ENCODE measurements at places on chromosomes 16 and 17. TPM values are rescaled to one million over a fixed set of nuclear protein-coding genes. Genes with fewer than 3 reads are reported as not detected.

The KRTAP4-1 gene
- not detected for total RNA-seq

GRCh38 chr17:8887834-8888703, 20.6 kb upstream of the PIK3R6 start:
- H3K4me3 ChIP-seq, result no peak overlapping the region
- H3K27ac ChIP-seq, result no peak overlapping the region
- H3K36me3 ChIP-seq, result peaks cover 65% of the 10 kb centered on the region
- H3K4me1 ChIP-seq, result peaks cover 10% of the 10 kb centered on the region
- no peak for DNase-seq

DNA sequence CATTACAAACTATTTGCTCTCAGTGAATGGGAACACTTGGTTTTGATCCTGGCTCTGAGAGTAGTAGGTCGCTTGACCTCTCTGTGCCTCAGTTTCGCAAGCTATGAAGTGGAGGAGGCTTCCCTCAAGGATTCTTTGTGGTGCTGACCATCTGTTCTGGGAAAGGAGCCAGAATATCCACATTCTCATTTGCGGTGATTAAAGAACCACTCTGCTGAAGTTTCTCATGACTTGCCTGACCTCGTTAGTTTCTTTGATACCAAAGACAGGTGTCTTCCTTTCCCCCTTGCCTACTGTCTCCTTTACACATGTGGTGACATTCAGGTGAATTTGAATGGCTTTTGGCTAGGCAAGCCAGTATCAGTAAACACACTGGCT, 116.0 kb downstream of the SNX29 start:
- no peaks in the 10 kb centered on the region for H3K27me3 ChIP-seq
- no peak overlapping the region for H3K27ac ChIP-seq
- H3K4me1 ChIP-seq, result peaks cover 38% of the 10 kb centered on the region
- no peaks in the 10 kb centered on the region for H3K36me3 ChIP-seq
- no peak for DNase-seq
- no peak overlapping the region for H3K4me3 ChIP-seq

DNA sequence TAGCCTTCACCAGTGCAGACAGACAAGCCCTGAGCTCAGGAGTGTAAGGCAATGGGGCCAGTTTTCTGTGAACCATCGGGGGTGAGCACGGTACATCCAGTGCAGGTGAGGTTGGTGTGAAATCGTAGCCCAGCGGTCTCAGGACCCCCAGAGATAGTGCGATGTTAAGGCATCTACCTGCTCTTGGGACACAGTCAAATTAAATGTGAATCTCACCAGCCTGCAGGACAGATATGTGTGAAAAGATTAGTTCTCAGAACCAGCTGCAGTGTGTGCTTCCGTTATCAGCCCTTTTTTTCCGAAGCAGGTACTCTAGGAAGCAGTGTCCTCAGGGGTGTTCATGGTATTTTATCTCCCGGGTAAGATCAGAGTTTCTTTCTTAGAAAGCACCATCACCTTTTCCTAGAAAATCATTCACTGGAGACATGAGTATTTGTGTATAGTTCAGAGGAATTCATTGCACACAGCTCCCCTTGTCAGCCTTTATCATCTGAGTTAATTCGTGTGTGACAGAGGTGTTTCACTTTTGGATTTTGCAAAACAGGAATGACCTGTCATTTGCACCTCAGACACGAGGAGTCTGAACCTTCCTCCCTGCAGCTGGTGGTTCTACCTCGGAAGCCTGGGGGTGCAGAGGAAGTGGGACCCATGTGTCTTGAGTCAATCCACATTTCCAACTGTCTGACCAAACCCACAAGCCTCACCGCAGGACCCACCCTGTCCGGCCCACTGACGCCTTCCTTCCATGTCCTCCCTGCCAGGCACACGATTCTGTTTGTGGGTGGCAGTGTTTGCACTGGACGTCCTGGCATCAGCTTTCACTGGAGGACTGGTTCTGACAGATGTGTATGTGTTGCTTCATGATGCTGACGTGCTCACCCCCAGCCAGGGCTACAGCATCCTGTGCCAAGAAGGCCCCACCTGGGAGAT, 107.8 kb downstream of the CLEC16A start:
- H3K27me3 ChIP-seq, result no peaks in the 10 kb centered on the region
- peak overlapping the region; percentile 17 for H3K4me3 ChIP-seq
- H3K27ac ChIP-seq, result peak overlapping the region; percentile 97
- H3K36me3 ChIP-seq, result peaks cover 78% of the 10 kb centered on the region
- peaks cover 98% of the 10 kb centered on the region for H3K4me1 ChIP-seq

DNA sequence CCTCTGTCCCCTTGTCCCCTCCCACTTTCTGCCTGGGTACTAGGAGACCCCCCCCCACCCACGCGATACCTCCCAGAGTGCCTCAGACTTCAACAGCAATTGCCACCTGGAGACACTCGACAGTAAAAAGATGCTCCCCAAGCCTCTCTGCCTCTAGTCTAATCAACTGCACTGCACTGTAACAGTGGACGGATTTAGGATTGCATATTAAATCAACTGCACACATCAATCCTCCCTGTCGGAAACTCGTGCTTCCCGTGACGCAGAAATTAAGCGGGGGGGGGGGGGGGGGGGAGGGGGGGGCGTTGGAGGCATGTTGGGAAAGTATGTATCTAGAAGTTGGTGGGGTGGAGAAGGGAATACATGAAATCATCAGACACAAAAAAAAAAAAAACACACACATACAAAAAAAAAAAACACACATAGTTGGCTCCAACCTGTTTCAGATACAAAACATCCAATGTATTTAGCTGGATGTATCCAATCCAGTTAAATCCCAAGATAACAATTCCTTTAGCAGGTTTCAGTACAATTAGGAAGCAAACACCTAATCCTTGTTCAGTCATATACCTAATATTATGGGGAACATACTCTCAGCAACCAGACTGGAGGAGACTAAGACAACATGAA, 29.7 kb downstream of the FAM222B start:
- no peak for DNase-seq
- H3K4me3 ChIP-seq, result peak overlapping the region; percentile 82
- H3K36me3 ChIP-seq, result peaks cover 5% of the 10 kb centered on the region

GRCh38 chr17:12398441-12399051, 267.1 kb upstream of the MYOCD start:
- H3K27ac ChIP-seq, result no peak overlapping the region
- no peaks in the 10 kb centered on the region for H3K36me3 ChIP-seq
- H3K27me3 ChIP-seq, result no peaks in the 10 kb centered on the region
- H3K4me3 ChIP-seq, result no peak overlapping the region

The TAT gene
- not detected for total RNA-seq

- H3K4me3 ChIP-seq, result no peak overlapping the region
- no peaks in the 10 kb centered on the region for H3K27me3 ChIP-seq
- no peak overlapping the region for H3K27ac ChIP-seq
- H3K4me1 ChIP-seq, result no peaks in the 10 kb centered on the region
These were observed 15.2 kb upstream of the FLCN start for GRCh38 chr17:17252149-17252661.

The TMEM88 gene
- 0.87 TPM for total RNA-seq

GRCh38 chr17:46853896-46854444, 2.6 kb downstream of the WNT9B start:
- H3K4me3 ChIP-seq, result no peak overlapping the region
- no peaks in the 10 kb centered on the region for H3K36me3 ChIP-seq
- H3K27ac ChIP-seq, result no peak overlapping the region
- peaks cover 6% of the 10 kb centered on the region for H3K4me1 ChIP-seq
- DNase-seq, result no peak
- H3K27me3 ChIP-seq, result peaks cover 51% of the 10 kb centered on the region

GRCh38 chr16:73616770-73617169, 568.8 kb upstream of the ZFHX3 start:
- no peaks in the 10 kb centered on the region for H3K4me1 ChIP-seq
- H3K27me3 ChIP-seq, result no peaks in the 10 kb centered on the region
- H3K27ac ChIP-seq, result no peak overlapping the region
- H3K4me3 ChIP-seq, result no peak overlapping the region
- H3K36me3 ChIP-seq, result no peaks in the 10 kb centered on the region

The KCNH6 gene
- total RNA-seq, result not detected

The CRISPLD2 gene
- not detected for total RNA-seq

DNA sequence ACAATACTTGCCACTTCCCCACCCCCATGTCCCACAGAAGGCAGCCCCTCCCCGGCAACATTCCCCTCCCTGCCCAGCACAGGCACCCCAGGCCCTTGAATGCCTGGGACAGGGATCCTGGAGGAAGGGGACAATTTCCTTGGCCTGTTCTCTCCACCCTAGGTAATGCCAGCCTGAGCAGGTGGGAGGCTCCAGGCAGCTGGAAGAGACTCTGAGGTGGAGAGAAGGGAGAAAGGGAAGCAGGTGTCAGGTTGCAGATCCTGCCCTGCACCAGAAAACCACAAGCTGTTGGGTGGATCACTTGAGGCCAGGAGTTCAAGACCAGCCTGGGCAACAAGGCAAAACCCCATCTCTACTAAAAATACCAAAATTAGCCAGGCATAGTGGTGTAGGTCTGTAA, 8.9 kb downstream of the MPP2 start:
- H3K27me3 ChIP-seq, result peaks cover 9% of the 10 kb centered on the region
- no peaks in the 10 kb centered on the region for H3K36me3 ChIP-seq
- H3K4me1 ChIP-seq, result peaks cover 8% of the 10 kb centered on the region
- H3K27ac ChIP-seq, result no peak overlapping the region

The FA2H gene
- not detected for total RNA-seq

GRCh38 chr17:73013816-73014663, 78.4 kb downstream of the SLC39A11 start:
- no peak for DNase-seq
- peaks cover 12% of the 10 kb centered on the region for H3K4me1 ChIP-seq
- H3K27me3 ChIP-seq, result no peaks in the 10 kb centered on the region
- H3K27ac ChIP-seq, result no peak overlapping the region
- H3K36me3 ChIP-seq, result peaks cover 3% of the 10 kb centered on the region

The HYDIN gene
- total RNA-seq, result not detected

DNA sequence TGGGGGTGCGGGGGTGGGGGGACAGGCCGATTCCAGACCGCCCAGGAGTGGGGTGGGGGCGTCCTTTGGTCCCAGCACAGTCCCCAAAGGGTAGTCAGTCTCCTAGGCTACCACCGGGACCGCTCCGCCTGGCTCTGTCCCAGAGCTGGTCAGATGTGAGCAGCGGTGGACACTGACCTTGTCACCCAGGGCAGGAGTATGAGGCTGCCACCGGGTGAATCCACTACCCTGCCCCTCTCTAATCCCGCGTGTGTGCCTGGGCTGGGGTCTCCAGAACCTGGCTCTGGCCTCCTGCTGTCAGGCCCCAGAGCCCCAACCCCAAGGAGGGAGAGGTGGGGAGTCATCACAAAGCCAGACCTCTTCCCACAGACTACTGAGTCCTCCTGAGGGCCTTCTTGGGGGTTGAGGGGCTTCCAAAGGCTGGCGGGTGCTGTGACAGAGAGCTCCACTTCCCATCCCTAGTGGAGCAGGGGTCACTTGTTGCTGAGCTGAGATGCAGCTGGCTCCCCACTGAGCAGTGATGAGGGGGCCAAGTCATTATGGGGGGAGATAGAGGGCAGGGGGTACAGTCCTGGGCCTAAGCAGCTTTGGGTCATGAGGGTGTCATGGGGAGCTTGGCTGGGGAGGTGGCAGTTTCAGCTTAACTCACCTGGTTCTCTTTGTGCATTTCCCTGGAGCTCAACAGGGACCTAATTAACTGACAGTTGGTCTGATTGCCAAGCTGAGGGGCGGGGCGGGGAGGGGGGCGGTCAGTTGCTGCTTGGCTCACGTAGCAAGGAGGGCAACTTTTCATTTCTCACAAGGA, 1.2 kb downstream of the PPP1R1B start:
- no peak overlapping the region for H3K4me3 ChIP-seq
- H3K27me3 ChIP-seq, result peaks cover 53% of the 10 kb centered on the region
- peaks cover 31% of the 10 kb centered on the region for H3K4me1 ChIP-seq
- no peak for DNase-seq

DNA sequence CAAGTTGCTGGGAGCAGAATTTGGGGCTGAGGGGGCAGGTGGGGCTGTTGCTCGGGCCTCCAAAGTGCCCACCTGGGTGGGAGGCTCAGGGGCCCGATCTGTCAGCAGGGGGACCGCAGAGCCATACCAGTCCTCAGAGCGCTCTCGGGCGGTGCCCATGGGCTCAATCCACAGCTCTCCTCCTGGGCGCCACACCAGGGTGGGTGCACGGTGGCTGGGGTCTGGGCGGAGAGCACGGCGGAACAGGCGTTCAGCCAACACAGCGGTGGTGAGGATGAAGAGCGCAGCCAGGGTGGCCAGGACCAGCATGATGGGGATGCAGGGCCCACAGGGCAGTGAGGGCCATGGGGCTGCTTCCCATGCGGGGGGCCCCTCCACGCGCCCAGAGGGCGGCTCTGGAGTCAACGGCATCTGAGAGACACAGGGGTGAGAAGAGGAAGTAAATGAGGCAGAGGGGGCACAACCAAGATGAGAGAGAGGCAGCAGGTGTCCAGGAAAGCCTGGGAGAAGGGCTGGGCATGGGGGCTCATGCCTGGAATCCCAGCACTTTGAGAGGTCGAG, 1.2 kb downstream of the C16orf54 start:
- DNase-seq, result peak; percentile 38
- no peaks in the 10 kb centered on the region for H3K27me3 ChIP-seq
- H3K36me3 ChIP-seq, result peaks cover 70% of the 10 kb centered on the region
- H3K4me1 ChIP-seq, result peaks cover 72% of the 10 kb centered on the region
- peak overlapping the region; percentile 96 for H3K27ac ChIP-seq

The BAHCC1 gene
- total RNA-seq, result 0.87 TPM

GRCh38 chr17:50604513-50604912, 30.2 kb upstream of the ABCC3 start:
- H3K4me1 ChIP-seq, result no peaks in the 10 kb centered on the region
- no peak for DNase-seq
- no peak overlapping the region for H3K4me3 ChIP-seq
- no peaks in the 10 kb centered on the region for H3K36me3 ChIP-seq

DNA sequence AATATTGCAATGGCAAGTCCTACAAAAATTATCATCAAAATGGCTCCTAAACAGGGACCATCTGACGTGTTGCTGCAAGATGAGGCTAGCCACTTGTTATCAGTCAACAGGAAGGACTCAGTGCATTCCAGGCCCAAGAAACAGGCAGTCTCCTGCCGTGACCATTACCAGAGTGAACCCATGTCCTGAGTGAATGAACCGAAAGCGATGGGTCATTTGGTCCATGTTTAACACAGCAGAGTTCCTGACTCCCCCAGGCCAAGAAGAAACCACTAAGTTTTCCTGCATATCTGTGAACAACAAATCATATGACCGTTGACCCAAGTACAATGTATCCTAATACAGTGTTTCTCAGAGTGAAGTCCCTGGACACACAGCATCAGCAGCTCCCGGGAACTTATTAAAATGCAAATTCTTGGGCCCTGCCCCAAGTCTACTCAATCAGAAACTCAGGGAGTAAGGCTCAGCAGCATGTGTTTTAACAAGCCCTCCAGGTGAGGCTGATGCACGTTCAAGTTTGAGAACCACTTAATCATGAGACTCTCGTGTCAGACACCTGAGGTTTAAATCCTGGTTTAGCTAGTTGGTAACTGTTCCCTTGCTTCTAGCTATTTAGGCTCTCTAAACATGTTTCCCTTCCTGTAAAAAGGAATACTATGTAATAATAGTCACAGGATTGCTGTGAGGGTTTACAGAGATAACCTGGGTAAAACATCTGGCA, 429.4 kb upstream of the MAF start:
- no peaks in the 10 kb centered on the region for H3K27me3 ChIP-seq
- no peak overlapping the region for H3K27ac ChIP-seq
- H3K4me3 ChIP-seq, result no peak overlapping the region

- no peaks in the 10 kb centered on the region for H3K27me3 ChIP-seq
- no peak overlapping the region for H3K4me3 ChIP-seq
- peaks cover 9% of the 10 kb centered on the region for H3K4me1 ChIP-seq
- peaks cover 26% of the 10 kb centered on the region for H3K36me3 ChIP-seq
- DNase-seq, result no peak
These were observed 55.5 kb downstream of the SNX11 start for GRCh38 chr17:48162946-48163506.
